ENCODE measurements at places on chromosomes 11 and 22.

GRCh38 chr11:95674657-95675358 is 114.8 kb downstream of the FAM76B start:
- DNase-seq: no peak

DNA sequence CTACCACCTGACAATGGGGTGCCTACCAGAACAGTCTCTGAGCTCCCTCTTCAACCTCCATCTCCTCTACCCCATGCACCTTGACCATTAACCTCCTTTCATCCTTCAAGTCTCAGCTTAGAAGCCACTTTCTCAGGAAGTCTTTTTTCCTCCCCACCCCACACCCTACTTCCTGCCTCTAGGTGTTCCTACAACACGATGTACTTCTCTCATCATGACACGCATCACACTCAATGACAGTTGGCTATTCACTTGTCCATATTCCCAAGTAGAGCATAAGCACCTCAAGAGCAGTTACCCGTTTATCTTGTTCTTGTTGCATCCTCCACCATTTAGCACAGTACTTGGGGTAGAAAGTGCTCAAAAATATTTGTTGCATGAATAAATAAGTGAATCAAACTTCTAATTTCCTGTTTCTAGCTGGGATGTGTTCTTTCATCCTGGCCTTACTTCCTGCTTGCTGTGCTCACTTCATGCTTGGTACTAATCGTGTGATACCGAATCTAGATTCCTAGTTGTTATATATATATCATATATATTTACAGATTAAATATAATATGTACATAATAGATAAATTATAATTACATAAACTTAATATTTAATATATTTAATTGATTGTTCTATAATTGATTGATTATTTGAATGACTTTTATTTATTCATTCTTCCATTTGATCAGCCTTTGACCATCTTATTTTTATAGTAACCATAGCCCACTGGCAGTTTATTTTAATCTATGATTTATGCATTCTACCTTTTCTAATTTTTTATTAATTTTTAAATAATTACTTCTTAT is 177.5 kb upstream of the TMEM45B start:
- DNase-seq: no peak

- no peak for DNase-seq
Measured at GRCh38 chr11:111935317-111936039, 1.7 kb upstream of the DIXDC1 start.

DNA sequence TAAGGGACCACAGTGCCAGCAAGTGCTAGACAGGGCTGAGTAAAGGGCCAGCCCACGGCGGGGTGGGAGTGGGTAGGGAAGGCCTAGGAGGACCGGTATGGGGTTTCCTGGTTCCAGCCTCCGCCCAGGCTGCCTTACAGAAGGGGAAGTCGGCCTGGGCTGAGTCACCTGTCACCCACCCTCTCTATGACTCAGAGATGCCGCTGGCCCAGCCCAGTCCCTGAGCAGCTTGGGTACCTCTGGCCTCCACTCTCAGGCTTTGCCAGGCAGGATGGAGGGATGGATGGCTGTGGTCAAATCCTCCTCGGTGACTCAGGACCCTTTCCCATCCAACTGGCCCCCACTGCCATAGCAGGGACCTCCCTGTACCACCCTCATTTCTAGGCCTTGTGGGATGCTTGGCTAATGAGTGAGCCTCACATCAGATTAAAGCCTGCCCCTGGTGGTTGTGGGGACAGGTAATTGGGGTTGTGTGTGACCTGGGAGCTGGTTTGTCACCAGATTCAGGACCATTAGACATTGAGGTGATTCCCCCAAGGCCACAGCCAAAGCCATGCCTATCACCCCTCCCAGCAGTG is 13.9 kb downstream of the SLC35E4 start:
- no peak for DNase-seq

GRCh38 chr22:20576445-20576816 is 69.0 kb downstream of the MED15 start:
- DNase-seq: no peak

DNA sequence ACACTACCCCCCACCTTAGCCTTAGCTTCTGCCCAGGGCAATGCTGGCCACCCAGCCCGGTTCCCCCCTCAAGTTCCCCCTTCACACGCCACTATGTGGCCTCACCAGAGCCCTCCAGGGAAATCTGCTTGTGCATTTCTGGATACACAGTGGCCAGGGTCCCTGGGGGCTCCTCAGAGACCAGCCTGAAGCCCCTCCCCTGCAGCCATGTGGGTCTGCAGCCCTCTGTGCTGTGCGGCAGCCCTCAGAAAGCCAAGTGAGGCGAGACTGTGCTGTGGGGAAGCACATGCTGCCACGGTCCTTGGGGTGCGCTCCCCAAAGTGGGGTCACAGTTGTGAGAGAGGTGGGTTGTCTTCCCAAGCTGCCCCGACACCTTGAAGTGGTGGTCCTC is 2.1 kb upstream of the PLXNB2 start:
- DNase-seq: no peak

DNA sequence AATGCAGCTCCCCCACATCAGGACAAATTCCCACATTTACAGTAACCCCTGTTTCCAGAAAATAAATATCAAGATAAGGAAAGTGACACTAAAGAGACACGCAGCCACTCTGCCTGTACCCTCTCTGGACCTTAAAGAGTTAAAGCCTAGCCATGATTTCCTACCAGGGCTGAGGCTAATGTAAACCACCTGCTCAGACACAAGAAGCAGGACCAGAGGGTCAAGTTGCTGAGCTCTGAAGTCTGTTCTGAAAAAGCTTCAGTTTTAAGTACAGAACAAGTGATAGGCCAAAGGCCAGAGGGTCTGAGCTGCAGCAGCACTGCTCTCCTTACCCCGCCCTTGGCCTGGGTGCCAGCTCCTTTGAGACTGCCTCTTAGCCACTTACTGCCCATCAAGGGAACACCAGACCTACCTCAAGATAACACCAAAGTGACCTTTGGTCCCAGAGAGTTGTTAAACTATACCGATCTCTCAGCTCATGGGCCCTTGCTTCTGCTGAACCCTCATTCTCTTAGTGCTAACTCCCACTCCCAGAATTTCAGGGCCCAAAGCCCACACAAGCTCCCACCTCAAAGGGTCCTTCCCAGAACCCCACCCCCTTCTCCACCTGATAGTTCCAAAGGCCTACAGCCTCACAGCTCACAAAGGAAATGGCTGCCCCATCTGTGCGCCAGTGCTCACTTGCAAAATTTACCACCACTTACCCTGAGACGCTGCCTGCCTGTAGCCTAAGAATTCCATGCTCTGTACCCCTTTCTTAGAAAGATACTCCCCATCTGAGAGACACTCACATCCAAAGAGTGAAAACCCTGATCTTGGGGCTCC is 40.5 kb downstream of the IL18BP start:
- no peak for DNase-seq

DNA sequence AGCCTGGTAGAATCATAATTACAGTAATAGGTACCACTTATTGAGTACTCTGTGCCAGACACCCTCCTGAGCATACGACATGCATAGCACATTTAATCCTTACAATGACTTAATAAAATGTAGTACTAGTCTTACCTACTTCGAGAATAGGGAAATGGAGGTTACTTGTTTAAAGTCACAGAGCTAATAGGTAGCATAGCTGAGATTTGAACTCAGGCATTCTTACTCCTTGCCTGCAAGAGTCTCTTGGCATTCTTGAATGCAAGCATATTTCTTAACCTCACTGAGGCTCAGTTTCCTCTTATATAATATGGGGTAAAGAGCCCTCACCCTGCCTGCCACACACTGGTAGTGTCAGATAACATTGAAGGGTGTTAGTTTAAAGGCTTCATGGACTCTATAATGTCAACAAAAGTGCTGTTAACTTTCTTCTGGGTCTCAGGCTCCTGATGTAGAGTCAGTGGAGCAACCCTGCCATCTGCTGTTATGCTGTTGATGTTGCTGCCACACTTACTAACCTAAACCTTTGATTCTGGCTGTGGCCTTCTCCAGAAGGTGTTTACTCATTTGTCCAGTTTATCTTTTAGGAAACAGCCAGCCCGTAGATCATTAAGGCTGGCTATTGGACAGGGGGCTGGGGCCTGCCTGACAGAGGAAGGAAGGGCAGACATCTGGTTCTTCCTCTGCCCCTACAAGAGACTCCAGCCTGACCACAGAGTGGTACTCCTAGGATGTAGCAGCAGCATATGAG is 18.9 kb downstream of the LIMK2 start:
- no peak for DNase-seq

- DNase-seq: no peak
Measured at GRCh38 chr11:3684129-3684818, 13.1 kb upstream of the CHRNA10 start.

GRCh38 chr11:130599073-130599654 is 150.7 kb downstream of the ADAMTS15 start:
- no peak for DNase-seq

GRCh38 chr11:84255483-84255882 is 969.3 kb upstream of the CCDC90B start:
- no peak for DNase-seq

DNA sequence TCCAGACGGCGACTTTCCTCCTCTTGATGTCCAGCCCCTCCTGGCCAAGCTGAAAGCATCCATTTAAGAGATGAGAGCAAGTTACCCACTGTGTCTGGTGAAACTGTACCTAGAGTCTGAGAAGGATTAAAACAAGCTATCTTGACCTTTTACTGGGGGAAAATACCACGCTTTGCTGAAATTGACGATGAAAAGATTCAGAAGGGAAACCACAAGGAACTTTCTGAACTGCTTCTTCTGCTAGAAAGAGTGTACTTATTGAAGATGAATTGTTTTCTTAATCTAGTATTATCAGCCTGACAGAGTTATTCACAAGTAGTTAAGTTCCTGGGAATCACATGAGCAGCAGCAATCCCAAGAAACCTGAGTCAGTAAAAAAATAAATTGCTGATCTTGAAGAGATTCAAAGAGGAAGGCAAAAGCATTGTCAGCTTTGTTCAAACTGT is 13.1 kb upstream of the MS4A6A start:
- DNase-seq: no peak
